ENCODE measurements at places on chromosomes 4 and X.

GRCh38 chr4:184950926-184951325 is 67.4 kb upstream of the HELT start:
- no peak for DNase-seq

- no peak for DNase-seq
Observed at GRCh38 chrX:143788265-143788664, 67.7 kb upstream of the SPANXN2 start.

DNA sequence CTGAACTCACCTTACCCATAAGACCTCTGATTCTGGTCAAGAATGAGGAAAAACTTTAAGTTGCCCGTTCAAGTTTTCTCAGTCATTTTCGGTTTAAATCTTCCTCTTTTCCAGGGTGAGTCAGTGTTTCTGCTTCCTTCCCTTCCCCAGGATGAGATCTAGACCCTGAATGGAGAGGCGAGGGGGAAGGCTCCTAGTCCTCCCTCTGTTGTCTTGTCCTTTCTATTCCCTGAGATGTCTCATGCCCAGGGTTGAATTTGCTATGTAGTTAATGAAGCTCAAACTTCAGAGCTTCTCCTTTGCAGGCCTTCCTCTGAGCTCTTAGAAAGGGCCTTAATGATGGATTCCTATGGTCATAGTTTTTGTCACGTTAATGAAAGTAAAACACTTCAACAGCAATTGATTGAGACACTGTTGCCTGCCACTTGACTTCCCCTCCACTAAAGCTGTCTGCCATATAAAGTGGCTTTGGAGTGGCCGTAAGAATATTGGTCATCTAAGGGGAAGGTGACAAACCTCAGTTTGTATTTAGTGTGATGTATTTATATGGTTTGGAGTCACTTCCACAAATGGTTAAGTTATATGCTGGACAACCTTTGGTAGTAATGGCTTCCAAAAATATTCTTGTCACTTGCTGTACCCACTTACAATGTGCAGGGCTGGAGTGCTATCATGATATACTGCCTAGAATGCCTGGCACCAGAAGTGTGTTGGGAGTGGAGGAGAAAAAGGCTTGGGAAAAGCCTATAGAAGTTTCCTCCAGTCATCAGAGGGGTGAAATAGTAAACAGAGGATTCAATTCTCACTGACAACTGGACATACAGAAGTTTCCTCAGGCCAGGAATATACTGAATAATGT is 24.3 kb upstream of the GPRIN3 start:
- DNase-seq, result no peak

DNA sequence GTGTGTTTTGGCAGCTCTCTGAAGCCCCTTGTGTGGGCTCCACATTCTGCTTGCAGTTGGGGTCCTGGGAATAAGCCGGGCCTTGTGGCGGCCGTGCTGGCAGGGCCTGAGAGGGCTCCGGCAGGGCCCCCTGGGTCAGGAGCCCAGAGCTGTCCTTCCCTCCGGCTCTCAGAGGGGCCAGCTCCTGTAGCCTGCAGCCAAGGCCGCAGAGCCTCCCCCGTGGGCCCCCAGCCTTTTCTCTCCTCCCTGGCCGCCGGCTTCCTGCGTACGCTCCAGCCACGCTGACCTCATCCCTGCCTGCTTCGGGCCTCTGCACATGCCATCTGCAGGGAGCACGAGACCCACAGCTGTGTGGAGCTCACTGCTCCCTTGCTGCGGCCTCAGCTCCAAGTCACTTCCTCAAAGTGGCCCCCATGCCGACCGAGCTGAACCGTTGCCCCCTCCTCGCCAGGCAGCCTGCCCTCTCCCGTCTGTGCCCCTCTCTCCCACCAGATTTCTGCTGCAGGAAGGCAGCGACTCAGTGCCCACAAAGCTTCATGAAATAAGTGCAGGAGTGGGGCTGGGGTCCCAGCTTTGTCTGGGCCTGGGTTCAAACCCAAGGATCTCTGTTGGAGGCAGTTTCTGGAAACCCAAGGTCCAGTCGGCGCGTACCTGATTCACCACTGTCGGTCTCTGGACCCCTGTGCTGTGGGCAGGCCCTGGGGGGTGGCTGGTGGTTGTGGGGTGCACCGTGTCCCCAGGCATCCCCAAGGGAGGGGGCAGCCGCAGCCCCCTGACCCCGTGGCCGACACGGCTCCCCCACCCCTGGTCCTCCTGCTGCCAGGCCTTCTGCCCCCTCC is 57.1 kb upstream of the NKX1-1 start:
- DNase-seq, result no peak

DNA sequence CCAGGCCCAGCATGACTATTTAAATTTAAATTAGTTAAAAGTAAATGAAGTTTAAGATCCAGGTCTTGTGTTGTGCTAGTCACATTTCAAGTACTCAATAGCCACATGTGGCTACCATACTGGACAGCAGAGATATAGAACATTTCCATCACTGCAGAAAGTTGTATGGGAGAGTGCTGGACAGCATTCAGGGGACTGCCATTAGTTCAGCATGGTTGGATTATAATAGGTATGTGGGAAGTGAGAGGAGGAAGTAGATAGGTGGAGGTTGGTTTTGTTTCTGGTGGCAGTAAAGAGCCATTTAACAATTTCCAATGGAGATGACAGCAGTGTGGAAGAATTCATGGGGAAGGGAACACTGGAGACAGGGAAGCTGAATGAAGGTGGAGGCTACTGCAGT is 42.1 kb downstream of the ERVMER34-1 start:
- DNase-seq, result no peak

GRCh38 chr4:71202705-71203104 is 136.1 kb upstream of the SLC4A4 start:
- DNase-seq, result no peak

- DNase-seq, result no peak
Observed at GRCh38 chrX:70774223-70774622, 134.3 kb downstream of the TEX11 start.

- no peak for DNase-seq
Observed at GRCh38 chrX:85084770-85085393, 81.2 kb downstream of the APOOL start.

DNA sequence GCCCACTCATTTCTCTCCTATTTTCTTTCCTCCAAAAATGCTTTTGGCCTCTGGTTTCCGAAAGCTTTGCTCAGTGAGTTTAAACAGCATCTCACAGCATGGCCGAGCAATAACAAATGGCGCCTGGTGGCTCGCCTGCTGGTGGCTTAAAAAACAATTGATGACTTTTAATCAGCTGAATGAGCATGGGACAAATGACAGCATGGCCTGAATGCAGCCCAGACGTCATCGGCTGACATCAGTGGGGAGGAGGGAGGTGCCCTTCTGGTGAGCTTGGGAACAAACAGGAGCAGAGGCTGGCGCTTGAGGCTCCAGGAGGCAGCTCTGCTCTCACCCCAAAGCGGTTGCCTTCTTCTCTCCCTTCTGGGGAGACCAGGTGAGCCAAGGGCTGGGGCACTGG is 286.4 kb downstream of the BCOR start:
- no peak for DNase-seq

- DNase-seq, result no peak
Observed at GRCh38 chrX:39718981-39719380, 378.8 kb downstream of the BCOR start.

GRCh38 chrX:7514871-7515599 is 327.9 kb upstream of the VCX start:
- no peak for DNase-seq

- no peak for DNase-seq
Observed at GRCh38 chrX:42803320-42803719, 25.4 kb upstream of the PPP1R2C start.

All from activated T-cell treated with anti-CD3 and anti-CD28 coated beads for 24 hours (primary cell).